Endodermal cell (in vitro differentiated cells): ENCODE measurements at places on chromosomes 5 and 9.

DNA sequence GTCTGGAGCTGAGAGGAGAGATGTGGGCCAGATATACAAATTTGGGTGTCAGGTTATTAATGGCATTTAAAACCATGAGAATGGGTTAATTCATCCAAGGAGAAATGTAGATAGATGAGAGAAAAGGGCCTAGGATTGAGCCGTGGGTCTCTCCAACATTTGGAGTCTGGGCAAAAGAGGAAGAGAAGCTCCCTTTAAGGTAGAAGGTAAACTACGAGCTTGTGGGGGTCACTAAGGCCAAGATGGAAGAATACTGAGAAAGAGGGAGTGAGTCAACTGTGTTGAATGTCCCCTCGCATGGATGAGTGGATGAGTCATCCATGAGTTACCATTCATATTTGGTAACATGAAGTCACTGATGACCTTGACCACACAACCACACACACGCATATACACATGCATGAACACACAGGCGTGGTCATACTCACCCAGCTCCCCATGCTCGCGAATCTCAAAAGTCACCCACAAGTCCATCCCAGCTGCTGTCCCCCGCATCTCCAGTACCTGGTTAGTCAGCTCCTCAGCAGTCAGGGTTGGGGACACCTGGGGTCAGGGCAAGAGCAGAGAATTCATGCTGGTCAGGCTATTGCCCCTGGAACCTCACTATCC lies 6.8 kb upstream of the FCHSD1 start:
- no peak for DNase-seq

DNA sequence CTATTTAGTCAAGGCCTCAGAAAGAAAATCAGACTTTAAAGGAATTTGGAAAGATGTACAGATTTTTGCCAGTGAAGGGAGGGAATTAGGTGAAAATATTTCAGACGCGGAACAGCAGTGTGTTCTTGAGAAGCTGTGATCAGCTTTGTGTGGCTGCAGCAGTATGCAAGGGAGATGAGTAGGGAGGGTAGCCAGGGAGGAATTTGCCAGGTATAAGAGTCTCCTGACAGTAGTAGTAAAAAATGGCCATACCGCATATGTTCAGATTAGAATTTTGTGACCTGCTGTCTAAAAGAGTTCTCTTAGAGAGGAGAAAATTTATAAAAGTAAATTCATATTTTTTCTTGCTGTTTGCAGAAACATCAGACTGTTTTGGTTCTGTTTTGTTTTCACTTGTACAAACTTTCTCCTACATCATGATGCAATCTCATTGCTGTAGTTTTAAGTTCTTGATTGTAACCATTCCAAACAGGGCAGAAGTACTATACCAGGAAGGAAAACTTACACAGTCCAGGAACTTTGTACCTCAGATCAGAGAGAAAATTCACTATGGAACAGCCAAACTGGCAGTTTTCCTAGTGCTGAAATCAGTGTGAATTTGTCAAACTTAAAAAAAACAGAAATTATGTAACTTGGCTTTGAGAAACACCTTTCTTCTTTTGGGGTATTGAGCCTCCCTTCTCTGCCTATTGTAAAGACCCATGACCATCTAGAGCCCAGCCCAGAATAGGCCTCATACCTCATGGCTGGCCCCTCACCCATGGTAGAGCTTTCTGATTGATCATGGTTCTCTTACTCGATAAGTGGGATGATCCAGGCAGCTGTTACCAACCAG lies 78.4 kb upstream of the NR3C1 start:
- DNase-seq, result no peak

DNA sequence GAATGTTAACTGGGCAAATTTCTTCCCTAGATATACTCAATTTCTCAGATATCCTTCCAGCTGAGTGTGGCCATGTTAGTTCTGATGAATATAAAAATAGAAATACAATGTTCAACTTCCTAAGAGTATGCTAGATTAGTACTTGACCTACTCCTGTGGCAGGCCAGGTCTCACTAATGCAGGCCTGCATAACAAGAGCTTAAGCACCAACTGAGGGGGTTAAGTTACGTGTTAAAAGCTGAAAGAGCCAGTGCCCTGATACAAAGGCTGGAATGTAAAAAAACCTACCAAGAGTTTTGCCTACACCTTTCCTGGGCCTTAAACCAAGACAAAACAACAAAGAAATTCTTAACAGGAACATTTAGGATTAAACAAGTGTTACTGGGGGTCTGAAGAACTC lies 102.8 kb downstream of the MRPS30 start:
- peak; percentile 61 for DNase-seq

- peak; percentile 85 for DNase-seq
These were observed 35.9 kb upstream of the HSPA9 start for GRCh38 chr5:138610918-138611677.

- no peak for DNase-seq
These were observed 90.3 kb downstream of the ZNF474 start for GRCh38 chr5:122219436-122220166.

GRCh38 chr5:151156507-151157420 lies 815 bp downstream of the ANXA6 start:
- peak; percentile 68 for DNase-seq

DNA sequence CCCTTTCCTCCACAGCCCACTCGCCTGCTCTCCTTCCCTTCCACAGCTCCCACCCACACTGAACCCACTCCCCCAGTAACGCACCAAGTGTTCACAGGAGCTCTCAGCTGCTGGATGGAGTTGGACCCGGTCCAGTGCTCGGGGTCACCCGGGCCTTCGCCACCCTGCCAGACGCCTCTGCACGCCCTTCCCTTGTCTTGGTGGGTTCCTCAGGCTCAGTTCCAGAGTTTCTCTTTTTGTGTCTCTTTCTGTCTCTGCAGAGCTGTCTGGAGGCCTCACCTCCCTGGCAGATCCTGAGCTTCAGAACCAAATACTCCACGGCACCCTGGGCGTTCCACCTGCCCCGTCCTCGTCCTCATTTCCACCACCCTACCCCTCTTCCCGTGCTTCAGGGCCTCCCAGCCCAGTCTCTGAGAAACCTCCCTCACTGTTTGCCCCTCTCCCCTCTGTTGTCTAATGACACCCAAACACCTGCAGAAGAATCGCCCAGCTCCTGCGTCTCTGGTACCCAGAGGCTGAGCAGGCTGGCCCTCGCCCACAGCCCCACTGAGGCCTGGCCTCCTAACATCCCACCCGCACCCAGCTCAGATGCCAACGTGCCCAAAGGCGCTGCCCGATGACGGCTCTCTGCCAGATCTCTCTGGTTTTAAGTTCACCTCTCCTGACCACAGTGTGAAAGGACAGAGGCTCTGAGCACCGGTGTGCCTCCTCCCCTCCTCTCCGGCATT lies 74.3 kb downstream of the COL23A1 start:
- DNase-seq, result peak; percentile 24

GRCh38 chr9:84857211-84857610 lies 187.7 kb downstream of the NTRK2 start:
- DNase-seq, result no peak

DNA sequence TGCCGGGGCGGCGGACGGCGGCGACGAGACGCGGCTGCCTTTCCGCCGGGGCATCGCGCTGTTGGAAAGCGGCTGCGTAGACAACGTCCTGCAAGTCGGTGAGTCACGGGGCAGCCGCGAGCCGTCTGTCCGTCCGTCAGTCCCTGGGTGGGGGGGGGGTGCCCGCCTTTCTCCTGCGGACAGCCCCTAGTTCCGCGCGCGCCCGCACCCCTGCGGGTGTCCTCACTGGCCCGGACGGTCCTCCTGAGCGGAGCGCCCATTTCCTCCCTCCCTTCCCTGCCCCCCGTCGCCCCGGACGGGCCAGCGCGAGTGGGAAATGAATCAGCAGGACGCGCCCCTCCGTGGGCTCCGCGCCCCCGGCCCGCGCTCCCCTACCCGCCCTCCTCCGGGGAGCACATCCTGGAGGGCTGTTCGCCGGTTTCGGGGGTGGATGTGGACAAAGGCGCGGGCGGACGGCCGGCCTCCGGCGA lies 828 bp downstream of the ZSWIM6 start:
- peak; percentile 70 for DNase-seq

- DNase-seq, result no peak
These were observed 47.7 kb upstream of the FUBP3 start for GRCh38 chr9:130531670-130532069.

- no peak for DNase-seq
These were observed 23.9 kb upstream of the PPP2CA start for GRCh38 chr5:134249469-134250379.

DNA sequence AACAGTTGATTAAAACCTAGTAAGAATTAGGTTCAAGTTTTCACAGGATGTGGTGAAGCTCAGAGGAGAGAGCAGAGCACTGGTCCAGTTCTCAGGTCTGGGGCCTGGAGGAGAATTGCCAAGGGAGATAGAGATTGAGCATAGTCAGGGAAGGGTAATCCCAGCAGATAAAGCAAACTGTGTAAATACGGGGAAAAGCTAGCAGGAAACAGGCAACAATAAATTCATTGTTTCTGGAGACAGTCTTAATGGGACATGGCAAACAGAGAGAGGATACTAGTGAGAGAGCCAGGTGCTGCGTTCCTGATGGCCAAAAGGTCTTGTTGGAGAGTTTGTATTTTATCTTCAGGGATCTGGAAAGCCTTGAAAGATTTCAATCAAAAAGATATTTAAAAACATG lies 333.0 kb downstream of the PDE4D start:
- no peak for DNase-seq

- no peak for DNase-seq
These were observed 16.7 kb downstream of the GFPT2 start for GRCh38 chr5:180336234-180337020.

GRCh38 chr5:8729437-8729836 lies 816.4 kb downstream of the SEMA5A start:
- no peak for DNase-seq

DNA sequence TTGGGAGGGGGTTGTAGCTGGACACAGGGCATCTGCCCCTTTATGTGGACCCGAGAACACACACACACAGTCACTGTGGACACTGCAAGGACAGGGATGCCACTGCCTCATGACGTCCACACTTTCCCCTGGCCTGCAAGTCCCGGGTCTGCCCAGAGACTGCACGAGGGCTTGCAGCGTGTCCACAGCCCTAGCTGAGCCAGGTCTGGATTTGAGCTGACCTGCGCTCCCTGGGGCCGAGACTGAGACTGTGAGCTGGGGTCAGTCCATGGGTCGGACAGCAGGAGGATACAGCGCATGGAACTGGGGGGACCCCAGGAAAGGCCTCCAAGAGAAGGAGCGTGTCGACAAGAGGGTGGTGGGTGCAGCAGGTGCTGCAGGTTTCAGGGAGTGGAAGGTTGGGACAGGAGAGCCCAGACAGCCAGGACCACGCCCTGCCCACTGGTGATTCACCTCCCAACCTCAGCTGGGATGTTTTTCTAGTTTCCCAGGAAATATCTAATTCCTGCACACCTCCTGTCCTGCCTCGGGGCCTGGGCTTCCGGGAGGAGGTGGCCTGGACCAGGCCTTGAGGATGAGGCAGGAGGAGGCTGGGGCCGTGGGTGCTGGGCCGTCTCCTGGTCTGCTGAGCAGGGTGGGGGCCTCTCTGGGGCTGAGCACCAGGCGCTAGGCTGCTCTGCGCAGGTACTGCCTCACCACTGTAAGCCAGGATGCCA lies 806 bp upstream of the RNF224 start:
- no peak for DNase-seq

DNA sequence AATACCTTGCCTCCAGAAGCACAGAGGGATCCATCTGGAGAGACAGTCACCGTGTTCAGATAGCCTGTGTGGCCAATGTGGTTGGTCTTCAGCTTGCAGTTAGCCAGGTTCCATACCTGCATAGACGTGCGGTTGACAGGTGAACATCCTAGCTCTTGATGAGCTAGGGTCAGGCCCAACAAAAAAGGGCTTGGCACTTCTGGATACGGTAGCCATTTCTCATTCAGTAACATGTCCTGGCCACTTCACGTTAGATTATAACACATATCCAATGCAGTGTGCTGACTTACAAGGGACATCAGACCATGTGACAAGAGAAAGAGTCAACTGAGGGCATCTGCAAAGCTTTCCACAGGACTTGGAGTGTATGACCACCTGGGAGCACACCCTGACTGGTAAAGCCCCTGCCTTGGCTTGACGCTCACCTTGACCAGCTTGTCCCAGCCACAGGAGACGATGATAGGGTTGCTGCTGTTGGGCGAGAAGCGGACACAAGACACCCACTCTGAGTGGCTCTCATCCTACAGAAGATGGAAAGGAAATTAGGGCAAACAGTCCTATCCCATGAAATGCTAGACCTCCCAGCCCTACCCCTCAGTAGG lies 4.5 kb downstream of the RACK1 start:
- no peak for DNase-seq

GRCh38 chr9:128494108-128494745 lies 10.3 kb upstream of the GLE1 start:
- no peak for DNase-seq

DNA sequence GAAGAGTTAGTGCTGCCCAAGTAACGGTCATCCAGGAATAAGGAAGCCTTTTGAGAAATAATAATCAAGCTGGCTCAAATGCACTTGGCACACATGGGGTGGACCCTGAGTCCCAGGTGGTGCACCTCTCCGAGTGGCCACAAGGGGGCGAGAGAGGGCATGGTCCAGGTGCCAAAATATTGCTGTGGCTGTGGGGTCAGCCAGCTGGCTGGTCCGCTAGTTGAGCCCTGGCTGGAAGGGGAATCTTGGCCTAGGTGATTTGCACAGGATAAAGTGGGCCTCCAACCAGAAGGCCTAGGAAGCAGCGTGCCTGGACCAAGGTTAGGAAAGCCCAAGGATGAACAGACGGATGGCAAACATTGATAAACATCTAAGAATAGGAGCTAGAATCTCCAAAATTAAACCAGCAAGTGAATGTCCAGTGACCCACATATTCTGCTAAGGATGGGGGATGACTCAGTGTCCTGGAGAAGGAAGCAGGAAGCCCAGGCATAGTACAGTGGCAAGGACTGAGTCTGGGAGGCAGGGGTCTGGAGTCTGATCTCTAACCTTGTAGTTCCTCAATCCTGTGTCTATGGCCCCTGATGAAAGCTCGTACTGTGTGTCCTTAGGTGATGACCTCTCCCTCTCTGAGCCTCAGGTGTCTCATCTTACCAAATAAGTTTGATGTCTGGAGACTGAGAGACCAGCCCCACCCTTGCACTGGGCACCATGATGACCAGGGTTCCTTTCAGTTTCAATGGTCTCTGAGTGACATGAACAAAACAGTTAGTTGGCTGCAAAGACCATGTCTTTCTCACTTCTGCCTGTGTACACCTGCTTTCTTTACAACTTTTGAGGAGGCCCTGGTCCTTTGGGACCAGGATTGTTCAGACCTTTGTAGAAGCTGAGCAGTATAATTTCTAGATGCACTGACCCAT lies 19.2 kb upstream of the SHB start:
- DNase-seq, result peak; percentile 96
